ENCODE measurements at places on chromosomes 5 and 9. TPM values are rescaled to one million over a fixed set of nuclear protein-coding genes. Genes with fewer than 3 reads are reported as not detected.

GRCh38 chr9:70410368-70410767, 4.1 kb downstream of the KLF9 start:
- no peak for DNase-seq

The GDNF gene
- 0.10 TPM for total RNA-seq

DNA sequence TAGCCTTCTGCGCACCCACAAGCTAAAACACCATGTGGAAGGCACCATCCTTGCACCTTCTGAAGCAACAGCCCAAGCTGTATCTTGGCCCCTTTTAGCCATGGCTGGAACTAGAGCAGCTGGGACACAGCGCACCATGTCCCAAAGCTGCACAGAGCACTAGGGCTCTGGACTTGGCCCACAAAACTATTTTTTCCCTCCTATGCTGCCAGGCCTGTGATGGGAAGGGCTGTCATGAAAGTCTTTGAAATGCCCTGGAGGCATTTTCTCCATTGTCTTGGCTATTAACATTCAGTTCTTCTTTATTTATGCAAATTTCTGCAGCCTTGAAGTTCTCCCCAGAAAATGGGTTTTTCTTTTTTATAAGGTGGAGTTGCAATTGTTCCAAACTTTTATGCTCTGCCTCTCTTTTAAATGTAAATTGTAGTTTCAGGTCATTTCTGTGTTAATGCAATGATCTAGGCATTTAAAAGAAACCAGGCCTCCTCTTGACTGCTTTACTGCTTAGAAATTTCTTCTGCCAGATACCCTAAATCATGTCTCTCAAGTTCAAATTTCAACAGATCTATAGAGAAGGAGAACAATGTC, 996.3 kb downstream of the TAF11L14 start:
- DNase-seq: no peak

The ADAMTS6 gene
- total RNA-seq: 27.2 TPM

The CPLANE1 gene
- 21.6 TPM for total RNA-seq

GRCh38 chr9:13570068-13570974, 290.8 kb upstream of the MPDZ start:
- DNase-seq: no peak

The FOXD4L4 gene
- 0.53 TPM for total RNA-seq

The FIBCD1 gene
- total RNA-seq: not detected

DNA sequence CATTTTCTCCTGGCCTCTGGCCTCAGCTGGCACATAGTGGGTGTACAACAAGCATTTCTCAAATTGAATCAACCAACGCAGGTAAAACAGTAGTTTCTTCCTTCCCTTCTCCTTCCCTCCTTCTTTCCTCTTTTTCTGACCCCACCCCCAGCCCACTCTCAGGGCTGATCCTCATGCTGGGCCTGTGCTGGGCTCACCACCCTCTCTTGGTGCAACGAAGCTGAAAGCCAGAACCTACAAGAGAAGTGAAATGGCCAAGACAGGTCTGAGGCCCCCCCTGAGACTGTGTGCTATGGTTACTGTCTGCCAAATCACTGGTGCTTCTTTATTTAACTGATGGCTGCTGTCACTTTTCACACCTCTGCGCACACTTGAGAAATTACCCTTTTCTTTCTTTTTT, 53.0 kb upstream of the BOD1 start:
- DNase-seq: no peak

The NR5A1 gene
- total RNA-seq: not detected

DNA sequence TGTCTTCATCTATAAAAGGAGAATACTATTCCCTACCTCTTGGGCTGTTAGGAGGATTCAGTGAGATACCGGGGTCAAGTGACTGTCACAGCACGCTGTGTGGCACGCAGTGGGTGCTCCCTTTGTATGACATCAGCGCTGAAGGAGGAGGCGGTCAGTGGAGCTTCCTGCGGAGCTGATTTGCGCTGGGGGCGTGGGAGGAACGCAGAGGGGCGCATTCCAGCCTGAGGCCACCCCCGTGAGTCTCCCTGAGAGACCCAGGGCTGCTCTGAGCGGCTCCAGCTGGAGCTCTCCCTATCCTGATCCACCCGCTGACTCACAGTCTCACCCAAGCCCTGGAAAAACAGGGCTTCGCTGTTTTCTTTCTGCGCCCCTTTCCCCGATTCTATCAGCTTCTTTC, 24.3 kb upstream of the NEURL1B start:
- no peak for DNase-seq

DNA sequence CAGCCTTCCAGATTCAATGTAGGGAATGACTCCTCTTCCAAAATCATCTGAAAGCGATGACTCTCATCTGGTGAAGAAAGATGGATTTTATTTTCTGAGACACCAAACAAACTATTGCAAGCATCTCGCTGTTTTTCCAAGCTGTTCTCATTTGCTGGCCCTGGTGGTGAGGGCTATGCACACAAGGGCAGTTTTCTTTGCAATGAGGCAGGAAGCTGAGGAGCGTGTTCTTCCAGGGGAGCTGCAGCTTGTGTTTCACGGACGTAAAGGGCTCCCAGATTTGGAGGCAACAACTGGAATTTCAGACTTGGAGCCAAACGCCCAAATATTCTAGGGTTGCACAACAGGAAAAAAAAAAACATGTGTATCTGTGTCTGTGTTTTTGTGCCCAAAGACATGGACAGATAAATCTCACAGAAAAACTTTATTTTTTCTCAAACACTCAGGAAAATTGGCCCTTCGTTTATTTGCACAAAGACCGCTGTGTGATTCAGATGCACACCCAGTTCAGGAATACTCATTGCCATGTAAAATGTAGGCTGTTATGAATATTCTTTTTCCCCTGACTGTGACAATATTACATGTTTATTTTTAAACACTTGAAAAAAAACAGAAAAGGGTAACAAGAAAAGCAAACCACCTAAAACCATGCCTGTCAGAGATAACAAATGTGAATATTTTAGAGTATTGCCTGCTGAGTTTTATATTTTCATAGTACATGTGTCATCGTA, 151.3 kb downstream of the GAS1 start:
- DNase-seq: no peak

DNA sequence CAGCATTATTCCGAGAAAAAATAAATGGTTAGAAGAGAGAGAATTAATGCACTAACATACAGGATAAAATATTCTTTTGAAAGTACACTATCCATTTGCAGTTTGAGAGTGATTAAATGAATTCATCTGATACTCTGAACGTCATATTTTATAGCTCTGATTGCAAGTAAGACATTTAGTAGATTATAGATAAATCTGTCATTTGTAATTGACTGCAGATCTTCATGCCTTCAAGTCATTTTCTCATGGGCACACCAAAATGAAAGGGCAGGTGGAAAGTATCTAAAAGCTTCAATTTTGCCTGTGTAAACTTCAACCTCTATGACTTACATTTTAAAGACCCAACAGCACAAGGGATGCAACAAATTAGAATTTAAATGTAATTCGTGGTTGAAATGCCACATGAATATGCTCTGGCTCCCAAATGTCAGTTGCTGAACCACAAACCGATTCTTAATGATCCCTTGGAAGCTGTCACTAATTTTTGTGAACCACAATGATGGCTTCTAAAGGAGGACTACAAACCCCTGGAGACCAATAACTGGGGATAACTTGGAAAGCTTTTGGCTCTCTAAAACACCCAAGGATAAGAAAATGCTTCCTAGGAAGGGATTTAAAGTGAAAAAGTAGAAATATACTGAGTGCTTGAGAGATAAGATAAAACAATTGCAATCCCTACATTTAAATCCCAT, 3.9 kb downstream of the TYRP1 start:
- no peak for DNase-seq

DNA sequence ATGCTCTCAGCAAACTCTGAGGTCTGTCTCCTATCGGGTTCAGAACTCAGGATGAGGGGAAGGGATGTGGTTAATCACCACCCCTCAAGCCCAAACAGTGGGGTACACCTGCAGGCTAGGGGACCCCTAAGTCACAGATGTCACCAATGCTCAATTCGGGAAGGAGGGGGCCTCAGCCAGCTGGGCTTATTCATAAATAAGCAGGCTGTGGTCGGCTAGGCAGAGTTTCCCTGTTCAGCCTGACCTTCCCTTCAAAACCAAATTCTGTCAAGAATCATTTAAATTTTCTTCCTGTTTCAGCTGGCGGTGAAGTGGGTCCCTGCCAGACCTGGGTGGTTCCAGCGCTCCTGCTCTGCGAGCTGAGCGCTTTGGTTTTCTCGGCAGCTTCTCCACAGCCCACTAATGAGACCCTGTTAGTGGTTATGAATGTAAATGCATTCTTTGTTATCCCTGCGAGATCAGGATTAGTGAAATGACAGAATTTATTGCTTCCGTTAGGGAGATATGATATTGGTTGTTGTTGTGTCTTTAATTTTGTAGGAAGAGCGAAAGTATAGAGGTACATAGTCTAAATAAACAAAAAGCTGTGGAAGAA, 68.3 kb downstream of the AK8 start:
- DNase-seq: no peak

DNA sequence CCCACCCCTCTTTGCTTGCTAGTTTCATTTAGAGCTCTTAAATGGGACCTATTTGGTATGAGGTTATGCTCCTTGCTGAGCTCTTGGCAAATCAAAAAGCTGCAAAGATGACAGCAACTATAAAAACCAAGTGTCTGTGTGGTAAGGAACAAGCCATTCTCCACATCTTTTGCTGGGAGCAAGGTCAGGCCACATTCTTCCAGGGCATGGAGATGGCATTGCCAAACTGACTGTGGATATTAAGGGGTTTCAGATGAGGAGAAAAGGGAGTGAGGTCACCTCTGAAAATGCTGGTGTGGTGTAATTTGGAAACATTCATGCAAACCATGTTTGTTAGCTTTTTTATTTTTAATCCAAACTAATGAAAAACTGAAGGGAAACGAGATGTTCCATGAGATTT, 218.8 kb upstream of the IL12B start:
- DNase-seq: no peak

- no peak for DNase-seq
These were observed 1.3 kb upstream of the EXOSC2 start for GRCh38 chr9:130692321-130692720.

The LEAP2 gene
- 0.76 TPM for total RNA-seq

DNA sequence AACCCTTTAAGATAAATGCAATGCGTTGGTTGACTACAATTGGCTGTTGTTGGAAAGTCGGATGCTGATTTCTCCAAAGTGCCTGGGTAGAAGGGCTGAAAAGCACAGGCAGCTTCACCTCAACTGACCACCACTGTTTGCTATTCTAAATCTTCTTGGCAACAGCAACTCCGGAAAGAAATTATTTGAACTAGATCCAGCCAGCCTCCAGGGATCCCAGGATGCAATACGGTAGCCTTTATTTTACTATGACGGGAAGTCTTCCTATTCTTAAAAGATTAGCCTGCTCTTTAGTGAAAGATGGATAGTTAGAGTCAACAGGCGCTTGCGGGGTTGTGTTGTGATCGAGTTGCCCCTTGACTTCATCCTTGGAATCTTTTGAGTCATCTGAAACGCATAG, 78.6 kb upstream of the KLF9 start:
- DNase-seq: no peak

- DNase-seq: no peak
These were observed 170.2 kb downstream of the MAPKAP1 start for GRCh38 chr9:125536776-125537175.

The ARL14EPL gene
- total RNA-seq: not detected

- DNase-seq: no peak
These were observed 198.1 kb downstream of the NPR3 start for GRCh38 chr5:32909207-32909606.

- DNase-seq: peak; percentile 90
These were observed 2.5 kb upstream of the ZNF608 start for GRCh38 chr5:124748687-124749594.

The ALDH1A1 gene
- total RNA-seq: 10.5 TPM

DNA sequence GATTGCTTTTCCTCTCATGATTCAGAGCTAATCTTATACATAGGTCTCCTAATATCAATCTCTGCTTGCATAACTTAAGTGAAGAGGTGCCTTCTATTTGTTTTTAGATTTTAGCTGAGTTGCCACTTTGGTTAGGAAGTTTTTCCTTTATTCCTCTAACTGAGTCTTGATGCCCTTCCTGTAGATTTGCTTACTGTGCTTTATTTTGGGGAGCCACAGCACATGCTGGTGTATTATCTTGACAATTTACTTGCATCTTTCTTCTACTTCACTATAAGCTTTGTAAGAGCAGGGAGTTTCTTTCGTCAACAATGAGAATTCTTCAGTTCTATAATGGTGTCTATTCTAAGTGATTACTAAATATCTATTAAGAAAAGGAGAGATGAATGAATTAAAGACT, 54.9 kb downstream of the GABRA6 start:
- no peak for DNase-seq

The SLC36A2 gene
- not detected for total RNA-seq

GRCh38 chr5:173714551-173715428, 98.3 kb upstream of the BOD1 start:
- DNase-seq: no peak

DNA sequence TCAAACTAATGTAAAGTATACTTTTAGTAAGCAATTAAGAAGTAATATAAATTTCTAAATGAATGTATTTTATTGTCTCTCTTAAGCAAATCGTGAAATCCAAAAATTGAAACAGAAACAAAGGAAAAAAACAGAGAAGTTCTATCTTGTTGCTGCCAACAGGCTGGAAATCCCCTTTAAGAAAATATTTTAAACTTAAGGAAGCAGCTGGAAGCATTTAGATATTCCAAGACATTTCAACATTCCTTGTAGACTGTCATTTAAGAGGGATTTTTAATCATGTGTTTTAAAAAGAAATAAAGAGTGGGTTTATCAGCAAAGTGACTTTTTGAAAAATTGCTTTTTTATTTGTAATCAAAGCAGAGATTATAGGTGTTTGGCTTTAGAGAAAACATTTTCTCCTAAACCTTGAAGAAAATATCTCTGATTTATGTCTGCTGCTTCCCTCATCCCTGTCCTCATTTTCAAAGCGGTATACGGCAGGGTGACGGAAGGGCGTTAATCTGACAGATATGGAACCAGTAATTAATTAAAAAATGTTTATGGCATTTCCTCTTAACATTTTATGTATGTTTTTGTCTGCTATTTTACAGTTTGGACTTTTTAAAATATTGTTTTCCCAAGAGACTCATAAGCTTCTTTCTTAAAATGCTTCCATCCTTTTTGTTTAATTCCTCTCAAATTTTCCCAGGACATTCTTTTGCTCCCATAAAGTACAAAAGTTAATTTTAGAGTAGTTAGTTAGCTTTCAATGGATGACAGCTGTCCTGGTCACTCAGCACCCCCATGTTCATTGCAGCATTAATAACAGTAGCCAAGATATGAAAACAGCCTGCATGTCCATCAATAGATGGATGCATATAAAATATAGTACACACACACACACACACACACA, 245.6 kb downstream of the LURAP1L start:
- no peak for DNase-seq

DNA sequence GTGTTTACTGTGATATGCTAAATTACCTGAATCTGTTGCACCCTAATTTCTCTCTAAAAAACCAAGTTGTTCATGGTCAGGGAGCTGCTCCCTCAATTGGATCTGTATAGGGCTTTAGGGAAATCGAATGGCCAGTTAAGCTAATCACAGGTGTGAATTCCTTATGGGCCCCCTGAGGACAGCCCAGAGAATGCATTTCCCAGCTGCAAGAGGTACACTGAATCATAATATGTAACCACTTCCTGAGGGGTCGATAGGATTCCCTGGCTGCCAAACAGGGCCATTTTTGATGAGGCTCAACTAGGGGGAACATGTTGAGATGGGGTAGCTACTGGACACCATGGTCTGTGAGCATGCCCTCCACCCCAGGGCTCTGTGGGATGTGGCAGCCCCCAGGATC, 478.6 kb downstream of the CCDC171 start:
- no peak for DNase-seq

GRCh38 chr5:80408484-80409366, 861 bp downstream of the ZFYVE16 start:
- no peak for DNase-seq

GRCh38 chr5:142780871-142781270, 10.7 kb downstream of the ARHGAP26 start:
- DNase-seq: no peak
